NCI-H774 (cell line): ENCODE measurements at places on chromosomes 13 and 19.

DNA sequence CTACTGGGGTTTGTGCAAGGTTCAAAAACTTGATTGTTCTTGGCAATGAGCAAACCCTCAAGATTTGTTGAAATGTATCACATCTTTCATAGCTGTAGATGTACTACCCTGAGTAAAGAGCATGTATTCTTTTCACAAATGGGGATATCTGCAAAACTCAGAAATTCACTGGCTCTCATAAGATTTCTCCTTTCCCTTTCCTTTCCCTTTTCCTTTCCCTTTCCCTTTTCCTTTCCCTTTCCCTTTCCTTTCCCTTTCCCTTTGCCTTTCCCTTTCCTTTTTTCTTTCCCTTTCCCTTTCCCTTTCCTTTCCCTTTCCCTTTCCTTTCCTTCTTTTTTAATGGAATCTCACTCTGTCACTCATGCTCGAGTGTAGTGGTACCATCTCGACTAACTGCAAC, 69.1 kb downstream of the FNDC3A start:
- no peak for DNase-seq

DNA sequence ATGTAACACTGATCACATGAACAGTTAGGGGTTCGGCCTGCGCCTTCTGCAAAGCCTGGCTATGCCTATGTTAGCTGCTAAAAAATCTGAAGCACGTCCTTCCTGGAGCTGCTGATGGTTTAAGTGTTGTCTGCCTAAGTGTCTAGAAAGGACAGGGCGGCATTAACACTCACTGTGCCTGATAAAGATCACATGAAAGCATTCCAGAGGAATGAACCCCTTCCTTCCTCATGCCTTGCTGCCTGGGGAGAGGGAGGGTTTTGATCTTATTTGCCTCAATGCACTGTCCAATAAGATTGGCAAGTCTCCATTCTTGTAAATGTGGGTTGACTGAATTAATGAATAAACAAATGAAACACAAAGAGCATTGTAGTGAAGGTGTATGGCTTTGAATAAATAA, 5.2 kb downstream of the DOCK9 start:
- no peak for DNase-seq

DNA sequence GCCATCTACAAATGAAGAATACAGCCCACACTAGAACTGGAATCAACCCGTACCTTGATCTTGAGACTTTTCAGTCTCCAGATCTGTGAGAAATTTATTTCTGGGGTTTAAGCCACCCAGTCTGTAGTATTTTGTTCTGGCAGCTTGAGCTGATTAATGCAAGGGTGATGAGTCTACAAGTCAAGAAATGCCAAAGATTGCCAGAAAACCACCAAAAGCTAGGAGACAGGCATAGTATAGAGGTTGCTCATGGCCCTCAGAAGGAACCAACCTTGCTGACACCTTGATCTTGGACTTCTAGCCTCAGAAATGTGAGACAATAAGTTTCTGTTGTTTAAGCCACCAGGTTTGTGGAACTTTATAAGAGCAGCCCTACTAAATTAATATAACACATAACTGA, 428.2 kb upstream of the KLF12 start:
- no peak for DNase-seq

DNA sequence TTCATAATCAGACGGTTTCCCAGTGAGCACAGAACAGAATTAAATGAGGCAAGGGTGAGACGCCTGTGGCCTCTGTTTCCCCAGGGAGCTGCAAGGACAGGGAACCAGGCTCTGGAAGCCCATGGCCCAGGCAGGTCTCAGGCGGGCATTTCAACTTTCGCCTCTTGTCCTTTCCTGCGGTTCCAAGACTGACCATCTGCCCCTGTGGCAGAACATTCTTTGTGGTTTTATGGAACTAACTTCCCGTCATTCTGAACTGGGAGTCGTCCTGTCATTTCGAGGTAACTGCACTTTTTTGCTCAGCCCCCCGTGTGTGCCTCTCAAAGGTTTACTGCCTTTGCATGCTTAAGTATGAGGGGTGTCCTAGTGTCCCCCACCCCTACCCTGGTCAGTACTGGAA, 70.9 kb downstream of the KL start:
- DNase-seq: no peak

DNA sequence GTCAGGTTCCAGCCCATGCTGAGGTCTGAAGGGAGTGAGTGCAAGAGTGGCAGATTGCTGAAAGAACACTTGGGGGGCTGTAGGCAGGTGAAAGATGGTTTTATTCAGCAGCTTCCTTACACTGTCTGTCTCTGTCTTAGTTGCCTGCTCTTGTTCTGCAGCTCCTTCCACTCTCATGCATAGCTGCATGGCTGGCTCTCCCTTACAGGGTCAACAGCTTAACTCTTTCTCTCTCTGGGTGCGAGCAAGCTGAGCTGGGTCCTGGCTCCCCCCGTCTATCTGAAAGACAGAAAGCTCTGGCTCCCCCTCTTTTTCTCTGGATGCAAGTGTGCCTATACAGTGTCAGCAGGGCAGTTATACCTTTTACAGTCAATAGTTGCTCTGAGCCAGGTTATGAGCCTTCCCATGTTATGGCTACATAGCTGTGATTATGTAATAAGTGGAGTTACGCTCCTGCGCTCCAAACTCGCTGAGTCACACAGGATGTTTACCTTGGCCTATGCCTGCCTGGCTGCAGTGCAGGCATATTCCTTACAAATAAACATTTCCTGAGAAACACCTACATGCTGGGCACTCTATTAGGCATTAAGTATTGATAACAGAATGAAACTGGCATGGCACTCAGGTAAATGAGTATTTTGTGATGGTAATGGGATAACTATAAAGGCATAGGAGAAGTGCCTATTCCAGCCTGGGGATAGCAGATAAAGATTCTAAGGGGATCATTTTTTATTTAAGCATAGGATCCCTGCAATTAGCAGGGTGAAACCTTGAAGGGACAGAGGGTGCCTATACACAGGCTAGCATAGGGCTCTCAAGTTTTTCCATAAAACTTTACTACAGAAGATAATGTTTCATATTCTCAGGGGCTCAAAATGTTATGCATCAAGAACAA, 826.9 kb upstream of the PCDH9 start:
- no peak for DNase-seq

DNA sequence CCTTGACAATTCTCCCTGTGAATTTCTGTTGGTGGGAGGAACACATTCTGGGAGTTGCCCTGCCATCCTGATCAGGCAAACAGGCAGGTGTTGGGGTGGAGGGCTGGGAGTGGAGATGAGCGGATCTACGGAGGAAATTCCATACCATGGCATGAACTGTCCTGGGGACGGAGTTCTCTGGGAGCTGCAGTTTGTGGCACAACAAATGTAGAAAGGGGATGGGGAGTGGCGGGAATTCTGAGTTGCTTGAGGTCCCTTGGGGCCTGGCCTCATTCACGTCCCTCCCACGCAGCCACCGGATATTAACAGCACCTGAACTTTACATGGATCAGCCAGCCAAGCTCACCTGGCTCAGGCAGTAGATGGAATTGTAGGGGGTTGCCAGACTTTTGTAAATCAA, 70.0 kb downstream of the CHST8 start:
- DNase-seq: no peak

GRCh38 chr13:25192052-25192451, 20.0 kb upstream of the AMER2 start:
- no peak for DNase-seq

DNA sequence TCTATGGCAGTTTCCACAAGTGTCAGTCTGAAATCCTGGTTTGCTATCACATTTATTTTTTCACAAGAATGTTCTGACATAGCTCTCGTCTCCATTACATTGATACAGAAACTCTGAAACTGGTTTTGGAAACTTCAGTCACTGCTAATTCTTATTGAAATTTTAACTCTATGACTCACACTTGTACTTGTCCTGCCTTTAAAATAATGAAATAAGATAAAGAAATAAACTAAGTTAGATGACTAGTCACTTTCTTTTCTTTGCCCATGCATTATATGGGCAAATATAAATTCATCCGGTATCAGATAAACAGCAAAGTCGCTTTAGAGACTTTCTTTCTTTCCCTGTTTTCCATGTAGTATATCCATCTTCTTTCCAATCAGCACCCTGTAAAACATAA, 257.5 kb downstream of the PCDH9 start:
- DNase-seq: no peak

GRCh38 chr13:97539651-97540610, 106.0 kb downstream of the RAP2A start:
- no peak for DNase-seq

DNA sequence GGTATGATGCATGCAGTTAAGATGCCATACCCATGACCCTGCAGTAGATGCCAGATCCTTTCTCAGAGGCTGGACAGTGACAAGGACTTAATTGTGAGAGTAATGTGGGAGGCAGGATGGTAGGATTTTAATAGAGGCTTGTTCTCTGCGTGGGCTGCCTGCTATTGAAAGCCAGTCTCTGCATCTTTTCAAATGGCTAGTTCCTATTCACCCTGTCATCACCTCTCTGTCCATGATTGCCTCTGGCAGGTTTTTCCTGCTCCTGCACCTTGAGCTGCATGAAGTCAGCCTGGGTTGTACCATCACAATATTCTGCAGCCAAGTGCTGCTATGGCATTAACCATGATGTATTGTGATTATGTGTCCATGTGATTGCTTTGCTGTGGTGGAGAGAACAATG, 440.5 kb downstream of the ITGBL1 start:
- no peak for DNase-seq

DNA sequence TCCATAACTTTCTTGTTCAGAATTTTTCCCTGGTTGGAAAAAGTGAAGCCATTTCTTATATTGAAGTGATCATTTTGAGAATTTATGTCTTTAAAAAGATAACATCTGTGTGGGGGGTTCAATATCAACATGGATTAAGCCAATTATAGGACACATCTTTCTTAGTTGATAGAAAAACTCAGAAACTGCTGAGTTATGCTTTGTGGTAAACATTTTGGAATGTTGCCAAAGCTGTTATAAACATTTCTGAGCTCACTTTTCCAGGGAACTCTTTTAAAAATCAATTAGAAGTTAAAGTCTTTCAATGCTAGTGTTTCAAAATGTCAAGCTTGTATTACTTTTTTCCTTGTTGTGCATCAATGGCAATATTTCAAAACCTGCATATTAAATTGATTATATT, 248.8 kb downstream of the DACH1 start:
- no peak for DNase-seq

DNA sequence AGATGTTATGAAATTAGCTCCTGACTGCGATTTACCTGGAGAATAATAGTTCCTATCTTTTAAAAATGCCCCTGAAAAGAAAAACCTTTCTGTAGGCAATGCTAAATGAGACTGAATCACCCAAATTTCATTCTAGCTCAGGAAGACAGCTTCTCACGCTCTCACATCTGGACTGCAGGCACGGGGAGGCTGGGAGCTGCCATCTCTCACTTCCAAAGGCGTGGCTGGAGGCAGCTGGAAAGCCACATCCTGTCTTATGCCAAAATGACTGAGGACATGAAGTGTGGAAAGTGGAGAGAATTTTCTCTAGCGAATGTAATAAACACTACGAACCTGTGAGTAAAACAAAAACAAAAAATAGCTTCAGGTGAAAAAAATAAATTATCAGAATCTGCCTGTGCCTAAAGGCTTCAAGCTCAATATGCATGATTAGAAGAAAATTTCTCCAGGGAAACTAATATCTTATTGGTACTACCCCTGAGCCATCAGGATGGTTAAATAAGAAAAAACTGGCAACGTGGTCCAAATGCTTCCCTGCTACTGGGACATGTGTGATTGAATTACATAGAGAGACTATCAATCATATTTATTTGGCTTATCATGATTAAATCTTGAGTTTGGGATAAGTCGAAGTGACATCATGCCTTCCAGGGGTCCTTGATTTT, 58.1 kb upstream of the UBL3 start:
- no peak for DNase-seq

DNA sequence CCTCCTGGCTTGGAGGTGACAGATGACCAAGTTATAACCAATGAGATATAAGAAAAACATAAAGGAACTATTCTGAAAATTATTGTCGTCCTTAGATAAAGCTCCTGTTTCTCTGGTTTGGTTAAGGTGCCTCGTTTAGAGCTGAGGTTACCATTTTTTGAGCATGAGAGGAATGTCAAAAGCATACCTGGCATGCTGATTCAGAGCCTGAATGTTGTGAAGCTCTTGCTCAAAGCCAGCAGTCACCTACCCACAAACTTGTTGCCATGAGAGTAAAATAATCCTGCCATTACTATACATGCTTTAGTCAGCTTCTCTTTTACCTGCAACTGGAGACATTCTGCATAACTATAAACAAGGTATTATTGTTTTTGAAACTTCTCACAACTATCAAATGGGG, 1116.2 kb downstream of the DIAPH3 start:
- DNase-seq: no peak
